Karpas-422 (cell line): ENCODE measurements at places on chromosomes 6 and 20.

GRCh38 chr6:1470040-1470439 lies 80.7 kb downstream of the FOXF2 start:
- no peak for DNase-seq

DNA sequence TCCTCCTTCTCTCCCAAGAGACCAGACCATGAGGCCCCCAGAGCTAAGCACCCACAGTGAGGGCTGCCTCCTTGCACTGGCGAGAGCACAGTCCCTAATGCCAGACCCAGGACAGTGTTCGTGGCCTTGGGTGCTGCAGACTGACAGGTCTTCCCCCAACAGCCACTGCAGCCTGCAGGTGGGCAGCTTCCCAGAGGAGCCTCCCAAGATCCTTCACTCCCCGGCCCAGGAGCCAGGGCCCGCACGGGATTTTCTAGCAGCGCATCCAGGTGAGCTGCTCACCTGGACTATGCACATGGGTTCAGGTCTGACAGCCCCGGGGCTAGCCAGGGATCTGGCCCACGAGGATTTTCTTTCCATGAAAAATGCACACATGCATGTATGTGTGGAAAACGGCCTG lies 41.7 kb downstream of the SUMO4 start:
- DNase-seq: no peak

- DNase-seq: no peak
These were observed 161.8 kb downstream of the DLL1 start for GRCh38 chr6:170128811-170129681.

DNA sequence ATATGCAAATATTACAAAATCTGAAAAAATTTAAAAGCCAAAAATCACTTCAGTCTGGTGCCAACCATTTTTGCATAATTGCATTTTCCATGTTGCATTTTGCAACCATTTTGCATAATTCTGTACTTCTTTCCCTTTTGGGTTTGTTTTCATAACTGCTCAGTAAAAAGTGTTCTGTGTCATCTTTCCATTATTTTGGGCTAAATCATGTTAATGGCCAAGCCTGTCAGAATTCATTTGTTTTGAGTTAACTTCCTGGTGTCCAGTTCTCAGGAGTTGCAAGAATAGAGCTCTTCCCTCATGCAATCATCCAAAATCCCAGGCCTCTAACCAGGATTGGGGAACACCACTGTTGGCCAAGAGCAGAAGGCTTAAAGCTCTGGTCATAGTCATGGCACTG lies 133.6 kb downstream of the MTHFD1L start:
- DNase-seq: no peak

GRCh38 chr6:139927236-139927635 lies 552.8 kb upstream of the CITED2 start:
- DNase-seq: no peak

DNA sequence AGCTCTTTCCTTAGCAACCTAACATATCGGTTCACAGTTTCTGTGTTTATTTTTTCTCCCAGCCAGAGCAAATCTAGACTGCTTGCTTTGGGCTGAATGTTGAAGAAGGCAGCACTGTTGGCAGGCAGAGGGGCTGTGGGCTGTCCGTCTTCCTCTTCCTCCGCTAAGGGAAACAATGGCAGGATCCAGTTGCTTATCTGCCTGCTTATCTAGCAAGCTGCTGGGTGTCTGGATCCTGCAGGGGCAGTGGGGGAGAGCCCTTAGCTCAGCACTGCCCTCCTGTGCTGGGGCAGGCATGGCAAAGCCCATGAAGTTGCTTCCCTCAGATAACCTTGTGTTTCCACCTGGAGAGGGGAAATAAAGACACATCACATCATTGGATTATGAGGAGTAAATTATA lies 92.7 kb upstream of the CD93 start:
- peak; percentile 70 for DNase-seq

DNA sequence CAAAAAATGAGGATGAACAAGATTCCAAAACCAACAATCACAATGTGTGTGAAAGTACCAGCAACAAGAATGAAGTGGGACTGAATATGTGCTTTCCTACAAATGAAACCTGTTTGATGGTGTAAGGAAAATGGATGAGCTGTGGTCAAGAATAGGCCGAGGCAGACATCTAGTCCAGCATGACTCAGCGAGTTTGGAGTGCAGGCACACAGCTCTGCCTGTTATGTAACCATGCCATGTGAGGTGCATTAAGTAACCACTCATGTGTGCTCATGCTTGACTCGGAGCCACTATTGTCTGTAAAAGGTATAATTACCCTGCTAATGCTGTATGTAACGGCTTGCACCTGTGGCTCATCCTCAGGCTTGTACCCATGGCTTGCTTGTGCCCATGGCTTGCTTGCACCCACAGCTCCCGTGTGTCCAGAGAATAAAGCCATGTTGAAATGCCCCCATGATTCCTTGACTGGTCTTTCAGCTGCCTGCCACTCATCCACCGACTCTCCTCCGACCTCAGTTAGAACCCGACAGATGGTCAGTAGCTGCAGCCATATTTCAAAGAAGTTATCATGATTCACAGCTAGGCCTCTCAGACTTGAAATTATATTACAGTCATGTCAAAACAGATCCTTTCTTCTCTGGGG lies 98.7 kb downstream of the BACH2 start:
- DNase-seq: peak; percentile 61

GRCh38 chr6:27672113-27672799 lies 199.4 kb upstream of the ZNF184 start:
- no peak for DNase-seq

GRCh38 chr20:57092112-57092899 lies 174.1 kb downstream of the BMP7 start:
- DNase-seq: peak; percentile 93

GRCh38 chr20:14617123-14617522 lies 279.7 kb upstream of the FLRT3 start:
- DNase-seq: no peak
